ENCODE measurements at places on chromosomes 7 and 10.

GRCh38 chr10:130022511-130023299, 58.6 kb upstream of the EBF3 start:
- DNase-seq = no peak

DNA sequence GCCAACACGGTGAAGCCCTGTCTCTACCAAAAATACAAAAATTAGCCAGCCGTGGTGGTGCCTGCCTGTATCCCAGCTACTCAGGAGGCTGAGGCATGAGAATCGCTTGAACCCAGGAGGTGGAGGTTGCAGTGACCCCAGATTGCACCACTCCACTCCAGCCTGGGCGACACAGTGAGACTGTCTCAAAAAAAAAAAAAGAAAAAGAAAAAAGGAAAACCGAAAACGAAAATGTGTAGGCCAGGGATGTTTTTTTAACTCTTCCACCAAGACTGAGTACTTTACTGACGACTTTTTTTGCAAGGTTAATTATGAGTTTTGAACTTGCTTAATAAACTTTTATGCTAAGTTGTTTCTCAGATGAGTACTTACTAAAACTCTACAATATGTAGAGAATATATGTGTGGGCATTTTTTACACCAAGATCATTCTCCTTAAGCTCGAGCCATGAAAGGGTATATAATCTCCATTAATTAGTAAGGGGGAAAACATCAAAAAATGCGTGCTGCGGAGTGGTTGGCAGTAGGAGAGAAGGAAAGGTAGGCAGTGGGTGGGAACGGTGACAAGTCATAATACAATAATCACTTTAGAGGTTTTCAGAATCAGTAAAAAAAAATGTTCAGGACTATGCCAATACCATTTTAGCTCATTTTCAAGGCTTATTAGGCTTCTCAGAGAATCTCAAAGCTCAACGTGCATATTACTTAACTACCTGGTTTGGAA, 8.6 kb upstream of the ADRB1 start:
- no peak for DNase-seq

GRCh38 chr7:35780070-35780469, 20.8 kb upstream of the SEPTIN7 start:
- no peak for DNase-seq

DNA sequence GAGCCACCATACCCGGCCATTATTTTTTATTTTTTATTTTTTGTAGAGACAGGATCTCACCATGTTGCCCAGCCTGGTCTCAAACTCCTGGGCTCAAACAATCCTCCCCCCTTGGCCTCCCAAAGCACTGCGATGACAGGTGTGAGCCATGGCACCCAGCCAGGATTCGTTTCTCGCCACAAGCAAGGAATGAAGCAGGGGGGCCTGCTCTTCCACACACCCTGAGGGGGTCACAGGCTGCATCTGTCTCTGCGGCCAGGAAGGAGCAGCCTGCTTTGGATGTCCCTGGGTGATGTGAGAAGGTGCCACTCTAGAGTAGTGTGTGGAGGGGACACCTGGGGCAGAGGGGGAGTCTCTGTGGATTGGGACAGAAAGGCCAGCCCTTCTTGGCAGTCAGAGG, 61.3 kb upstream of the TNRC18 start:
- DNase-seq = no peak

GRCh38 chr10:33674986-33675599, 340.6 kb upstream of the NRP1 start:
- DNase-seq = no peak

GRCh38 chr10:123997486-123998196, 95.8 kb downstream of the CHST15 start:
- no peak for DNase-seq

- DNase-seq = no peak
Measured at GRCh38 chr7:28408105-28408959, 4.0 kb upstream of the CREB5 start.

DNA sequence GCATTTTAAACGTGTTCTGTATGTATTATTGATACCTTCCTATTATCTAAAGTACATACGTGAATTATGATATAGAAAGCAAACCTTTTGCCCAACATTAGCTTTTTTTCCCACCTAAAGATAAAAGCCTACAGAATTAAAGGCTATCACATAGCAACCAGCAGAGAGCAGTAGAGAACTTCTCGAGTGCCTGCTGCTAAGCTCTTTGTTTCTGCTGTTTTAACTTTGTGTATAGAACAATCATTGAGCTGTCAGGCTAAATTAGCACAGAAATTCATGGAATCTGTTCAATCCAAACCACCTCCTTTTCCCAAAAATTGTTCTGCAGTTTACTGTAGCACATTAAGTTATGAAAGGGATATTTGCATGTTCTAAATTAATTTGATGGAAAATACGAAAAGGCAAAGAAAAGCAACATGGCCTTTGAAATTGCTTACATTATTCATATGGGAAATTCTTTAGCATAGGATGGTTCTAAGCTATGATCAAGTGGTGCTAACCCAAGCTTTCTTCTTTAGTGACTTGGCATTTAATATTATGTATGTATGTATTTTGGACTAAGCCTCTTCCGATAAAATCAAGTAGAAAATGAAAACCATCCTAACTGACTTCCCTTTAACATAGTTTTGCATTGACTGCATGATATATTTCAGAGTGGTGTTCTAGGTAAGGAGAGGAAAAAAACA, 1288.5 kb downstream of the GATA3 start:
- no peak for DNase-seq

All from cortex of kidney (tissue), 1 donor.